ENCODE measurements at places on chromosomes 2 and 18. TPM values are rescaled to one million over a fixed set of nuclear protein-coding genes. Genes with fewer than 3 reads are reported as not detected.

GRCh38 chr2:190912726-190913125, 32.1 kb downstream of the GLS start:
- H3K4me3 ChIP-seq, result no peak overlapping the region
- H3K27me3 ChIP-seq, result no peaks in the 10 kb centered on the region
- DNase-seq, result no peak

DNA sequence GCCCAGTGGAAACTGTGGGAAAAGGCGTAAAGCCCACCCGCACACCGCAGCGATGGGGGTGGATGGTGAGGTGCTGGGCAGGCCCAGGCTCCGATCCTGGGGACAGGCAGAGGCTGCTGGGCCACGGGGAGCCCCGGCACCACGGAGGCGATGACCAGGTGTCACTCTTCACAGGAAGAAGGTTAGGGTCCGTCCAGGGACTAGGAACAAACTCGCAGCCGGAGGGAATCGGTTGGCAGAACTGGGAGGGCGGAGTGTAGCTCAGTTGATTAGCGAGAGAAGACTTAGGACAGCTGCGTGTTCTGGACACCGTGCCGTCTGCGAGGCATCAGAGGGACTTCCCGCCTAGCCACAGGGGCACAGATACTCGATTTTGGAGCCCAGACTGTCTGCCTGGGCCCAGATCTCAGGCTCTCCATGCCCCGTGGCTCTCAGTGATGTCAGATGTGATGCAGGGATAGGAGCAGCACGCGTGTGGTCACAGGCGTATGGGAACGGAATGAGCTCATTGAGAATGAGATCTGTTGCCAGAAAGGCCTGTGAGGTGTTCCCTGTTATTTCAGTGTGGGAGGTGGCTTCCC, 16.1 kb upstream of the ALLC start:
- H3K27ac ChIP-seq, result no peak overlapping the region
- no peak for DNase-seq
- H3K36me3 ChIP-seq, result no peaks in the 10 kb centered on the region
- H3K4me1 ChIP-seq, result no peaks in the 10 kb centered on the region

DNA sequence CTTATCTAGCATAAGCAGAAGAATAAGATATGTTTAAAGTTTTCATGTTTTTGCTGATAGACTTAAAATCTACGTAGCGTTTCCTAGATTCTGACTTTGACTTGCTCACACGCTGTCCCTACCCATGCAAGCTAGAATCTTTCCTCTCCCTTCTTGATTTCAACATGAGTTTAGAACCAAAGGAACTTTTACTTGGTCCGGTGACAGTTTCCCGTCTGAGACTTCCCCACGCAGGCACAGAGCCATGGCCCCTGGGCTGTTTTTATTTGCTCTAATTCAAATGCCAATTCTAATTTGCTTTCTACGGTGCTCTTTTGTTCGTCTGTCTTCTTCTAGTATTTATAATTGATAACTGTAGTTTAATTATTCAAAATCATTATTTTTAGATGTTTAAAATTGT, 467.7 kb downstream of the PARD3B start:
- H3K4me1 ChIP-seq, result no peaks in the 10 kb centered on the region
- no peak for DNase-seq
- no peaks in the 10 kb centered on the region for H3K27me3 ChIP-seq
- H3K36me3 ChIP-seq, result no peaks in the 10 kb centered on the region
- no peak overlapping the region for H3K27ac ChIP-seq

DNA sequence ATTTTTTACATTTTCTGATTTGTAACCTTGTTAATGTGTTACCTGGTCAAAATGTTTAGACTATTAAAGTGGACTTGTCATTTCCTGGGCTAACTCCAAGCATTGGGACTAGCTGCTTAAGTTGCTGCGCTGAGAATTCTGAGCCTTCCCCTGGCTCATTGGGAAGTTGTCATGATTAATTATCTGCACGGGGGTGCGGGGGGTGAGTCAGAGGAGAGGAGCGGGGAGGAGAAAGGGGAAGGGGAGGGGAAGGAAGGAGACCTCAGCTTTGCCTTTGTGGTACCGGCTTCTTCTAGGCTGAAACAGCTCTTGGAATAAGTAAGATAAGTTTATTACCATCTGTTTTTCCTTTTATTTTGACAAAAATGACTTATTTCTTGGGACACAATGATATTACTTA, 52.9 kb upstream of the APCDD1 start:
- H3K27ac ChIP-seq, result no peak overlapping the region
- H3K36me3 ChIP-seq, result no peaks in the 10 kb centered on the region
- DNase-seq, result no peak
- no peak overlapping the region for H3K4me3 ChIP-seq
- H3K4me1 ChIP-seq, result no peaks in the 10 kb centered on the region

DNA sequence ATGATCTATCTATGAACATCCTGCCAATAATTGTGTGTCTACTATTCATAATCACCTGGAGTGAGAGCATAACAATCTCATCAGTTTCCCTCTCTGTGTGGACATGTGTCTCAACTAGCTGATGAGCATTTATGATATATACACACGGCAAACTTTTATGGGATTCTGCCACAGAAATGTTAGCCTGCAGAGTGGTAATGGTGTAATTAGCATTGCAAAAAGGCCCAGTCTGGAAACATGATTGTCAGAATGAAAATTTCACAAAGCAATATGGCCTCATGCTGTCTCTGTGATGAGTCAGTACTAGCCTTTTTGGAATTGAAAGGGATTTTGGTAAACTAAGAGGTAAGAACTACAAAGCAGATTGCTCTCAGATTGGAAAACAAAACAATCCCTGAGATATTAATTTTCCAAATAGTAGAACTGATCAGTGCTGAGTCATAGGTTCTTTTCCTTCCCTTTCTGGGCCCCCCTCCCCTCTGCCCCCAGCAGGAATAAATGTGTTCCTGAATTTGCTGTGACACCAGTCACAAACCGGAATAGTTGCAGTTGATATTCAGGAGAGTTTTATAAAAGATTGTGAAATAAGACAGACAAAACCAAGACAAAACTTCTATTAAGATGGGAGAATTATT, 189.2 kb downstream of the OSR1 start:
- H3K4me3 ChIP-seq, result no peak overlapping the region
- DNase-seq, result no peak
- H3K27me3 ChIP-seq, result no peaks in the 10 kb centered on the region
- no peaks in the 10 kb centered on the region for H3K36me3 ChIP-seq
- H3K27ac ChIP-seq, result no peak overlapping the region

- H3K27ac ChIP-seq, result no peak overlapping the region
- H3K36me3 ChIP-seq, result no peaks in the 10 kb centered on the region
- no peaks in the 10 kb centered on the region for H3K27me3 ChIP-seq
Observed at GRCh38 chr2:195610717-195611116, 46.3 kb upstream of the SLC39A10 start.

GRCh38 chr2:38033646-38034045, 42.3 kb downstream of the CYP1B1 start:
- H3K4me1 ChIP-seq, result peaks cover 12% of the 10 kb centered on the region
- H3K27ac ChIP-seq, result no peak overlapping the region
- no peaks in the 10 kb centered on the region for H3K27me3 ChIP-seq
- no peak for DNase-seq

Gene CXCR1
- total RNA-seq, result 0.41 TPM

Gene CD8B2
- not detected for total RNA-seq

Gene NEUROD1
- not detected for total RNA-seq

Gene EMILIN2
- total RNA-seq, result 5.9 TPM

Gene ABCG5
- not detected for total RNA-seq

Gene GPR155
- total RNA-seq, result 4.0 TPM

Gene PJVK
- total RNA-seq, result 0.16 TPM

Gene MYO7B
- total RNA-seq, result not detected
